ENCODE measurements at places on chromosomes 13 and 19. TPM values are rescaled to one million over a fixed set of nuclear protein-coding genes. Genes with fewer than 3 reads are reported as not detected.

The PLIN5 gene
- total RNA-seq: 0.12 TPM

The IFT88 gene
- 10.6 TPM for total RNA-seq

The PRKCG gene
- 3.6 TPM for total RNA-seq

The TDRD12 gene
- 0.23 TPM for total RNA-seq

The SULT2A1 gene
- not detected for total RNA-seq

The TNNI3 gene
- 7.9 TPM for total RNA-seq

The KCNC3 gene
- total RNA-seq: 1.4 TPM
